ENCODE measurements at places on chromosomes 3 and 15.

DNA sequence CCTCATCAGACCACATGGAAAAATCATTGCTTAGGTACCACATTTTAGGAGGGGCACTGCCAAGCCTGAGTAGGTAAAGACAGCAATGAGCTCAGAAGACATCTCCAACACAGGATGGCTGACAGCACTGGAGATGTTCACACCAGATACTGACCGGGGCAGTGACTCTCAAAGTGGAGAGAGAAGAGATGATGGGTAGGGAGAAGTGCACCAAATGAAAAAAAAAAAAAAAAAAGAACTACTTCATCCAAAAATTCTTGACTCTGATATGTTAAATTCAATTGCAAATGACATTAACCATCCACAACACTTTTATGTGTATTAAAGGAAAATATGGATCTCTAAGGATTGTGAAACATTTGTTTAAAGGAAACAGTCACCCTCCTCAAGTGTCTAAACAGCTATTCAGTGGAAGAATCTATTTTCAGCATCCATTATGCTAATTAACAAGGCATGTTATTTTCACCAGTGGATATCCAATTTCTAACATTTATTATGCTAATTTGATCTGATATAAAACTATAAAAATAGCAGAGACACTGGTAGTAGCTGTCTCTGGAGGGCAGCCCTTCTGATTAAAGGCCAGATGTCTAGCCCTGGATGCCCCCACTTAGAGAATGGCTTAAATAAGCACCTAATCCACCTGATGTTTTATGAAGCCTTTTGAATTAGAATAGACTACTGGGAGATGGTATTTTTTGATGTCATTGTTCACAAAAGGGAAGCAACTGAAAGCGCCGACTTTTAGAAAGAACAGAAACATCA, 48.2 kb upstream of the VGLL4 start:
- no peak for DNase-seq

GRCh38 chr15:90191344-90191687, 9.8 kb upstream of the SEMA4B start:
- DNase-seq = no peak

- peak; percentile 11 for DNase-seq
Observed at GRCh38 chr3:94269763-94270162, 206.9 kb downstream of the NSUN3 start.

DNA sequence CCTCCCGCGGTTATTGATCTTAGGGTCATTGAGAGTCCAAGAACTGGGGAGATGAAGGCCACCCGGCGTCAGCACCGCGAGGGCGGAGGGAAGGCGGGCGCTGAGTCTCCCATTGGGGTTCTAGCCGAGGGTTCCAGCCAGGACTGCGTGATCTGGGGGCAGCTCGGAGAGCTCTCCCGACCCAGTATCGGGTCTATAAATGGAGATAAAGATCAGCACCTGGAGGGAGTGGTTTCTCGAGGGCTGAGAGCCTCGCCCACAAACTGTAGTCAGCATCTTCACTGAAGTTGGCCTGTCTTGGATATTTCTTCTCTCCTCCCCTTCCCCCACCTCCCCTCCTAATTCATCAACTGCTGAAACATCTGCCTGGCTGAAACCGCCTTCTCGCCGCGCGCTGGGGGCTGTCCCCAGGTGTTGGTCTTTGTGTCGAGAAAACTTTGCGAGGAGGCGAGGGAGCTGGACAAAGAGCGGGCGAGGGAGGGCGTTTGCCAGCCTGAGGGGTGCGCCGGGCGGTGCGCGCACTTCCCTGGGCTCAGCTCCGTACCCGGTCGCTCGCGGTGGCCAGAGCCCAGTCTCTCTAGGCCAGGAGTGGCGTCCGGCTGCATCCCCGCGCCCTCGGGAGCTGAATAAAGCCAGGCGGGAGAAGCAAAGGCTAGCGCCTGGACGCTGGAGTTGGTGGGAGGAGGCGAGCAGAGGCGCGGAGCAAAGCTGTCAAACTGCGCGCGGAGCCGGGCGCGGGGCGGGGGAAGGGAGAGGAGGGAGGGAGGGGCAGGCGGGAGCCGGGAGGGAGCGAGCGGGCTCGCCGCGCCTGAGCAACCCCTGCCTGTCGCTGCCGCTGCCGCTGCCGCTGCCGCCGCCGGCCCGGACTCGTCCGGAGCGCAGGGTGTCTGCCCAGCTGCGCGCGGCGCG, at the start of gene ST8SIA2:
Gene ST8SIA2, plus strand, starts transcription at position 811 of the 909 bp plus-strand sequence. CDS start 184 bp downstream, outside the sequence.
- no peak for DNase-seq

- DNase-seq = no peak
Observed at GRCh38 chr3:158333736-158334135, 223.8 kb downstream of the RSRC1 start.

DNA sequence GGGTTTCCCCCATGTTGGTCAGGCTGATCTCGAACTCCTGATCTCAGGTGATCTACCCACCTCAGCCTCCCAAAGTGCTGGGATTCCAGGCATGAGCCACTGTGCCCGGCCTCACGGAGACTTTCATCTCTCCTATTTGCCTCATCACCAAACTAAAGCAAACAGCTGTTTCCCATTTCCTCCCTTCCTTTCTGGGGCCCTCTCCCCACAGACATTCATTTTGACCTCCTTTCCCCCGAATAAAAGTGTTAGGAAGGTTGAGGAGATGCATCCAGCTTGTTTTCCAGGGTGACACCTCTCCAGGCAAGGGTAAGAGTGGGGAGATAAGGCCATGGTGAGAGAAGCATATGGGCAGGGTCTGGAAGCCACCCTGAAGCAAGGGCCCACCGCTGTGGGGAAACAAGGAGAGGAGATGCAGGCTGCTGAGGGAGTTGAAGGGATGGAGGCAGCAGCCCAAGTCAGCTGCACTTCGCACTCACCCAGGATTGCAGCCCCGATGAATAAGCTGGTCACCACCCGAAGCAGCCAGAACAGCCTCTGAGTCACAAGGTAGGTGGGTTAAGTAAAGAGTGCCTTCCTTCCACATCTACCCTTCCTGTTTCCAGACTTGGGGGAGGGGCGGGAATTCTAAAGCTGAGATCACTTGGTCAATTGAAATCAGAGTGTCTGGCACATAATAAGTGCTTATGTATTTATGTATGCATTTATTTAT, 7.7 kb downstream of the DUOXA2 start:
- DNase-seq = peak; percentile 89

- no peak for DNase-seq
Observed at GRCh38 chr15:55574096-55574495, 14.0 kb downstream of the PYGO1 start.

GRCh38 chr15:92167451-92167850, 226.2 kb upstream of the ST8SIA2 start:
- DNase-seq = no peak

GRCh38 chr3:155753038-155753639, 8.3 kb upstream of the PLCH1 start:
- peak; percentile 49 for DNase-seq

DNA sequence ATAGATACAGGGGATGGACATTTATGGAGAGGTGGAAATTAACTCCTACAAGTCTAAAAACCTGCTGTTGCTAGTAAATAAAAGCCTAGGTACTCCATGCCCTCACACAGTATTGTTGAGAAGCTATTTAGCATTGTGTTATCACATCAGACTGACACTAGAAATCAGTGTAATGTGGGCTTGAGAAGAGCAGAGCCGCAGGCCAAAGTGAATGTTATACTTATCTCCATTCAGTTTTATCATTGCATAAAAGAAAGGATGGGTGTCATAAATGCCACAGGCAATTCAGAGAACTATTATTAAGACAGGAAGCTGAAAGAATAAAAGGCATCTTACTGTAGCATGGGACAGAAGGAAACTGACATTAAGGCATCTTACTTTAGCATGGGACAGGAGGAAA, 13.7 kb upstream of the ISLR start:
- no peak for DNase-seq

DNA sequence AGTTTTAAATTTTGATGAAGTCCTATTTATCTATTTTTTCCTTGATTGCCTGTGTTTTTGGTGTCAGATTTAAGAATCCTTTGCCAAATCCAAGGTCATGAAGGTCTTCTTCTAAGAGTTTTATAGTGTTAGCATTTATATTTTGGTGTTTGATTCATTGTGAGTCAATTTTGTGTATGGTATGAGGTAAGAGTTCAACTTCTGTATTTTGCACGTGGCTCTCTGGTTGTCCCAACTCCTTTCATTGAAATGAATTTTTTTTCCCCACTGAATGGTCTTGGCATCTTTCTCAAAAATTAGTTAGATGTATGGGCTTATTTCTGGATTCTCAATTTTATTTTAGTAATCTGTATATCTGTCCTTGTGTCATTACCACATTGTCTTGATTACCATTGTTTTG, 57.1 kb upstream of the STRIT1 start:
- no peak for DNase-seq

GRCh38 chr3:29317659-29318173, 36.8 kb downstream of the RBMS3 start:
- DNase-seq = no peak

DNA sequence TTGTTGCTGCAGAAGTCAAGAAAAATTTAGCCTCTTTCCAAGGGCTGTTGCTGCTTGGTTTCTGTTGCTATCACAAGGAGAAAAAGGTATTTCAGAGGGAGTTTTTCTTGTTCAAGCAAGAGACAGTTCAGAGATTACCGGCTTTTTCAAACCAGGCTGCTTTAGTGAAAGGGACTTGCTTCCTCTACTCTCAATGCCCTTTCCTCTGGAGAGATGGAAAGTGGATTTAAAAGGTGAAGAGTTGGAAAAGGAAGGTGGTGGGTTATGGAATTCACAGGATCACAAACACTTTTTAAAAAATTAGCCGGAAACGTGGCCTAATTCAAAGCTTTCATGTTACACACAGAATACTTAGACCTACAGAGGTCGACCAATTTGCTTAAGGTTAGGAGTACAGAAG, 1.1 kb downstream of the PARP6 start:
- DNase-seq = no peak

DNA sequence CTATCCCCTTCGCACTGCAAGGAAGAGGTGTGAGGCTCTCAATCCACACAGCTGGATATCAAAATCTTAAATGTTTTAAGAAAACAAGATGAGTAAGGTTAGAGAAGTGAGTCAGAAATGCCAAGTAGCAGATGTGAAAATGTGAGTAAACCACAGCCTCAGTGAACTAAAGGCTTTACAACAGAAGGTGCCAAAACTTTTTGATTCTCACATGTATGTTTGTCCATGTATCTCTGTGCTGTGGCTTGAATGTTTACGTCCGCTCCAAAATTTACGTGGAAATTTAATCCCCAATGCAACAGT, 126.8 kb upstream of the PFN2 start:
- peak; percentile 81 for DNase-seq

GRCh38 chr3:107981471-107982111, 109.2 kb downstream of the CD47 start:
- DNase-seq = no peak

All from iris pigment epithelial cell (primary cell).